ENCODE measurements at places on chromosomes 2 and 18. TPM values are rescaled to one million over a fixed set of nuclear protein-coding genes. Genes with fewer than 3 reads are reported as not detected.

GRCh38 chr2:28300485-28301341 lies 91.9 kb upstream of the FOSL2 start:
- H3K27me3 ChIP-seq: no peaks in the 10 kb centered on the region
- H3K4me3 ChIP-seq: no peak overlapping the region
- no peak overlapping the region for H3K27ac ChIP-seq
- DNase-seq: no peak

DNA sequence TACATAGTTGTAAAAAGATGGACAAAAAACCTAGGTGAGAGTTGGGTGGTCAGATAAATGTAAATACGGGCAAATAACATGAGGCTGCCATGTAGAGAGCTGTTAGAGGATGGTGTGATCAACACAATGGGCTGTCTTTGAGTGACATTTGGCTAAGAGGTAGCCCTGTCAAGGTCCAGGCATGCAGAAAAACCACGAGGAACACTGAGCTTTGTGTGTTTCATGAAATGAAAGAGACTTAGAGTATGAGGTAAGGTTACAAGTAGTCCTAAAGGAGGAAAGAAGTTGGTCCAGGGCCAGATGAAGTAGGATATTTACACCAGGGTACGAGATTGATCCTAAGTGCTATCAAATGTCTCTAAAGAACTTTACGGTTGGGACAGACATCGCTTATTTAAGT lies 160.9 kb downstream of the RDH14 start:
- no peak overlapping the region for H3K27ac ChIP-seq
- no peaks in the 10 kb centered on the region for H3K27me3 ChIP-seq
- H3K4me3 ChIP-seq: no peak overlapping the region
- H3K36me3 ChIP-seq: no peaks in the 10 kb centered on the region
- no peaks in the 10 kb centered on the region for H3K4me1 ChIP-seq

- H3K36me3 ChIP-seq: no peaks in the 10 kb centered on the region
- H3K27me3 ChIP-seq: no peaks in the 10 kb centered on the region
- DNase-seq: no peak
- H3K4me1 ChIP-seq: no peaks in the 10 kb centered on the region
- no peak overlapping the region for H3K4me3 ChIP-seq
These were observed 7.4 kb downstream of the HTRA2 start for GRCh38 chr2:74537140-74537539.

- DNase-seq: no peak
- no peaks in the 10 kb centered on the region for H3K36me3 ChIP-seq
- no peaks in the 10 kb centered on the region for H3K27me3 ChIP-seq
- H3K27ac ChIP-seq: no peak overlapping the region
These were observed 32.3 kb downstream of the STEAP3 start for GRCh38 chr2:119255760-119256581.

DNA sequence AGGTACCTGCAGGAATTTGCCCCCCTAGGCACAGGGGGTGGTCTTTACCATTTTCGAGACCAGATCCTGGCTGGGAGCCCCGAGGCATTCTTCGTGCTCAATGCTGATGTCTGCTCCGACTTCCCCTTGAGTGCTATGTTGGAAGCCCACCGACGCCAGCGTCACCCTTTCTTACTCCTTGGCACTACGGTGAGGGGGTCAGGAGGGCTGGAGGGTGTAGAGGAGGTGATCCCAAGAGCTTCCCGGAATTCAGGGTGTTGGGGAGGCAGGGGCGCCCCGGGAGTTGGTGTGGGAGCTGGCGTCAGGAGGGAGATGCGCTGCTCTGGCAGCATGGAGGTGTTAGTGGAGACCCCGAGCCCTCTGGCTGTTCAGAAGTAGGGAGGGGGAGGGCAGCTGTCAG lies 3.2 kb downstream of the GMPPA start:
- no peak for DNase-seq
- peaks cover 25% of the 10 kb centered on the region for H3K4me1 ChIP-seq
- no peak overlapping the region for H3K27ac ChIP-seq

GRCh38 chr2:25788457-25788856 lies 89.8 kb downstream of the ASXL2 start:
- H3K36me3 ChIP-seq: no peaks in the 10 kb centered on the region
- H3K27ac ChIP-seq: no peak overlapping the region
- DNase-seq: no peak
- H3K4me1 ChIP-seq: no peaks in the 10 kb centered on the region
- H3K4me3 ChIP-seq: no peak overlapping the region
- no peaks in the 10 kb centered on the region for H3K27me3 ChIP-seq

- no peak overlapping the region for H3K27ac ChIP-seq
- no peak for DNase-seq
- no peaks in the 10 kb centered on the region for H3K36me3 ChIP-seq
- H3K4me3 ChIP-seq: no peak overlapping the region
- no peaks in the 10 kb centered on the region for H3K27me3 ChIP-seq
These were observed 604.2 kb downstream of the XIRP2 start for GRCh38 chr2:167492486-167492885.

GRCh38 chr2:169348321-169349024 lies 13.9 kb downstream of the LRP2 start:
- no peaks in the 10 kb centered on the region for H3K27me3 ChIP-seq
- no peaks in the 10 kb centered on the region for H3K4me1 ChIP-seq
- DNase-seq: no peak
- H3K36me3 ChIP-seq: no peaks in the 10 kb centered on the region

DNA sequence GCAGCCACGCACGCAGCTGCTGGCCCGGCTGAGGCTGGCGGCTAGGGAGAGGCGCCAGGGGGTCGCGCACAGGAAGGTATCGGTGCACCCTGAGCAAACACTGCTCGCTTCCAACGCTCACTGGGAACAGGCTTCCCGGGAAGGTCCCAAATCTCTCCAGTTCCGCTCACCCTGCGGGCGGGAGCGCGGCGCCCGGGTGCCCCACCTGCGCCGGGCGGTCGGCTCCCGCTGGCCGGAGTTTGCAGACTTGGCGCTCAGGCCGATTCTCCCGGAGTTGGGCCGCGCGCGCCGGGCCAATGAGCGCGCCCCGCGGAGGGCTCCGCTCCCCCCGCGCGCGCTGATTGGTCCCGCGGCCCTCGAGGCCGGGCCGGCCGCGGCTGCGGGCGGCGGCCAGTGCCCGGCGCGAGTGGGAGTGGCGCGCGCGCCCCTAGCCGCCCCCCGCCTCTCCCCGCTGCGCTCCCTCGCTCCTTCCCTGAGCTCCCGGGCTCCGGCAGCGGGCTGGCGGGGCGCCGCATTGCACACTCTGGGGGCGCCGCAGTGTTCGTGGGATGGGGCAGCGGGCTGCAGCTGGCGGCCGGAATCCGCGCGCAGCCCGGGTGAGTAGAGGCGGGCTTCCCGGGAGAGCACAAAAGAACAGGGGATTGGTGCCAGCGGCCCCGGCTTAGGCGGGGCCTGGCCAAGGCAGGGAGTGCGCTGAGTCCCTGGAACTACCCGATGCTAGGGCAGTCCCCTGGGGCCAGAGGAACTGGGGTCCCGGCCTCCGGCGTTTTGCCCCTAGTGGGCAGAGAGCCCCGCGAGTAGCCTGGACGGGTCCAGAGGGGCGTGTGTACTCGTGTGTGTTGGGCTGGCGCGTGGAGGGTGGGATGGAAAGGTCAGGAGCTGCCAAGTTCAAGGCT lies at the start of gene LYPD6:
Gene LYPD6, plus strand, starts transcription at position 461 of the 896 bp plus-strand sequence. CDS start 107,122 bp downstream, outside the sequence.
- H3K27me3 ChIP-seq: peaks cover 3% of the 10 kb centered on the region
- peak within 1 kb of the TSS; percentile 54 for H3K4me3 ChIP-seq
- peak within 1 kb of the TSS; percentile 36 for H3K27ac ChIP-seq
- peak; percentile 38 for DNase-seq
- H3K4me1 ChIP-seq: peaks cover 7% of the 10 kb centered on the region

DNA sequence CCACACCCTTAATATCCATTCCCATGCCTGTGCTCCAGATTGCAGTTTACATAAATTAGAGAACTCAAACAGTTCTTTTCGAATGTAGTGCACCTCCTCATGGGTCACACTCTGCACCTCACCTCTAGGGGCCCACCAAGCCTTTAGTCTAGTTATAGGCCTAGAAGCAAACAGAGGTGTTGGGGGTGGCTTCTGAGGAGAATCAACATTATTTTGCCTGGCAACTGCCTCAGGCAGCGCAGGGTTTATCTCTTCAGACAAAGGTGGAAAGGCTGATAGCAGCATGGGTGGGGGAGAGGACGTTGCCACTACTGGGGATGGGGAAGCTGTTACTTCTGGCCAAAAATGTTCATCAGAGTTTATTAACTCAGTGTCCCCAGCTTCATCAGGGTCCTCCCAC lies 5.0 kb upstream of the GYPC start:
- H3K4me1 ChIP-seq: peaks cover 9% of the 10 kb centered on the region
- H3K36me3 ChIP-seq: no peaks in the 10 kb centered on the region
- no peaks in the 10 kb centered on the region for H3K27me3 ChIP-seq

GRCh38 chr2:120346026-120346666 lies at the start of gene INHBB:
Gene INHBB (plus strand): TSS chr2:120346136. CDS start chr2:120346189, 53 bp downstream.
- H3K27ac ChIP-seq: no peak within 1 kb of the TSS
- H3K4me1 ChIP-seq: peaks cover 36% of the 10 kb centered on the region
- H3K4me3 ChIP-seq: peak within 1 kb of the TSS; percentile 46
- H3K36me3 ChIP-seq: peaks cover 18% of the 10 kb centered on the region

DNA sequence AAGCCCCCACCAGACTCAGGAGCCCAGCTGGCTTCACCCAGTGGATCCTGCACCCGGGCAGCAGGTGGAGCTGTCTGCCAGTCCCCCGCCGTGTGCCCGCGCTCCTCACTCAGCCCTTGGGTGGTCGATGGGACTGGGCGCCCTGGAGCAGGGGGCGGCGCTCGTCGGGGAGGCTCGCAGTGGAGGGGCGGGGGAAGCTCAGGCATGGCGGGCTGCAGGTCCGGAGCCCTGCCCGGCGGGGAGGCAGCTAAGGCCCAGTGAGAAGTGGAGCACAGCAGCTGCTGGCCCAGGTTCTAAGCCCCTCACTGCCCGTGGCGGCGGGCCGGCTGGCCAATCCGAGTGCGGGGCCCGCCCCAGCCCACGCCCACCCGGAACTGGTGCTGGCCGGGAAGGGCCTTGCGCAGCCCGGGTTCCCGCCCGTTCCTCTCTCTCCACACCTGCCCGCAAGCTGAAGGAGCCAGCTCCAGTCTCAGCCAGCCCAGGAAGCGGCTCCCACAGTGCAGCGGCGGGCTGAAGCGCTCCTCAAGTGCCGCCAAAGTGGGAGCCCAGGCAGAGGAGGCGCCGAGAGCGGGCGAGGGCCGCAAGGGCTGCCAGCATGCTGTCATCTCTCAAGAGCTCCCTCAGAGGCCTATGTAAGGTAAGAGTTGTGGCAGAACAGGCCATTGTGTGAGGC lies 1307.8 kb upstream of the TMEFF2 start:
- H3K27me3 ChIP-seq: no peaks in the 10 kb centered on the region
- no peak overlapping the region for H3K27ac ChIP-seq
- no peak overlapping the region for H3K4me3 ChIP-seq
- DNase-seq: no peak

GRCh38 chr2:51760441-51760840 lies 728.5 kb upstream of the NRXN1 start:
- H3K4me1 ChIP-seq: no peaks in the 10 kb centered on the region
- no peak overlapping the region for H3K27ac ChIP-seq
- no peaks in the 10 kb centered on the region for H3K27me3 ChIP-seq
- no peaks in the 10 kb centered on the region for H3K36me3 ChIP-seq

- H3K36me3 ChIP-seq: no peaks in the 10 kb centered on the region
- DNase-seq: peak; percentile 23
- no peak overlapping the region for H3K4me3 ChIP-seq
- H3K27me3 ChIP-seq: no peaks in the 10 kb centered on the region
- no peak overlapping the region for H3K27ac ChIP-seq
These were observed 917 bp upstream of the PRKAG3 start for GRCh38 chr2:218832520-218832919.

DNA sequence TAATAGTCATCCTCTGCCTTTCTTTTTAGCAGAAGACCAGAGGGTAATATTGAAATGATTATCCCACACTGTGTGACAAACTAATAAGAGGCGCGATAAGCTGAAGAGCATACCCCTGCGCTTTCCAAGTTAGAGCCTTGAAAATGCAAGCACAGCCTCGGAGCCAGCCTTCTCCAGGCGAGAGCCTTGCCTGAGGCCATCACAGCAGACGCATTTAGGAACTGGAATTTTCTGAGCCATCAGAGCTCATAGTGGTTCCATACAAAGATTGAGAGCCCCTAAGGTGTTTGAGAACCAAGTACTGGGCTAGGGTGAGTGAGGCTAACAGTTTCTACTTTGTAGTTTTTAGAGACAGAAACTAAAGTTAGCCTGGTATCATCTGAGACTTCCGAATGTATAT lies 19.9 kb downstream of the PSMG2 start:
- no peaks in the 10 kb centered on the region for H3K27me3 ChIP-seq
- H3K4me3 ChIP-seq: no peak overlapping the region

DNA sequence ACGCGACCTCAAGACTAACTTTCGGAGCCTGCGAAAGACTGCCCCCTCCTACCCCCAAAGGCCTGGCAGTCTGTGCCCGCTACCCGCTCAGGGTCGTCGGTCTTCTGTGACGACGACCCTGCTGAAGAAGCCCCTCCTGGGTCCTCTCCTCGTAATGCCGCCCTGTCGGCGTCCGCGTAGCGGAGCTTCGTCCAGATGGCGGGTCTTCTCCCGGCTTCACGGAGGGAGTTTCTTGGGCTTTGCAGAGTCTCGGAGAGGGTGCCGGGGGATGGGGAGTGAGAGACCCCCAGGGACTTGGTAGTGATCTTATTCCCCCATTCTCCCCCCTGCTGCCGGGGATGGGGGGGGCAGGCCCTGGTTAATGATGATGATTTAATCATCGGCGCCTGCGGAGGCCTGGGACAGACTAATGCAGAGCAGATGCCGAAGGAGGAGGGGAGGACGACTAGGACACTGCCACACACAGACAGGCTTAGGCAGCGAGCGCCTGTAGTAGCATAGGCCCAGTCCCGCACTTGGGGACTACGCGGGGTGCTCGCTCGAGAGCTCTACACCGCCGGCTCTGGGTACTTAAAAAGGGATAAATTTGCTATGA lies 528 bp upstream of the PCGF1 start:
- no peaks in the 10 kb centered on the region for H3K27me3 ChIP-seq
- H3K4me3 ChIP-seq: peak overlapping the region; percentile 72
- H3K27ac ChIP-seq: peak overlapping the region; percentile 96
- no peaks in the 10 kb centered on the region for H3K36me3 ChIP-seq
- peaks cover 22% of the 10 kb centered on the region for H3K4me1 ChIP-seq
- DNase-seq: no peak

DNA sequence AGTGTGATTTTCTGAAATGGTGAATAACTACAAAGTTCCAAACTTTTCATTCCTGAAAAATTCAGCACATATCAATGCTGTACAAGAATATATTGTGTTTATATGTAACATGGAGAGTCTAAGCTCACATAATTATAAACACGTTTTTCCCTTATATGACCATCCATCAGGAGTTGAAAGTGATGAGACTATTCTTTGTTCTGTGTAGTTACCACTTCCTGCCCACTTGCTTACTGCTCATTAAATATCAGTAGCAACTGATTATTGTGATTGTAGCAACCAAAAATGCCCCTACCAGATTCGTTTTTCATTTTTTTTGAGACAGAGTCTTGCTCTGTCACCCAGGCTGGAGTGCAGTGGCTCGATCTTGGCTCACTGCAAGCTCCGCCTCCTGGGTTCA lies 30.8 kb downstream of the OTX1 start:
- no peaks in the 10 kb centered on the region for H3K4me1 ChIP-seq
- no peaks in the 10 kb centered on the region for H3K36me3 ChIP-seq
- no peak overlapping the region for H3K27ac ChIP-seq
- no peaks in the 10 kb centered on the region for H3K27me3 ChIP-seq
- DNase-seq: no peak
- H3K4me3 ChIP-seq: no peak overlapping the region

The DSC3 gene
- total RNA-seq: 6.5 TPM

The APOB gene
- 2.1 TPM for total RNA-seq

The KLHL30 gene
- 2.1 TPM for total RNA-seq

The AMMECR1L gene
- total RNA-seq: 15.1 TPM

The IL1RL2 gene
- total RNA-seq: not detected

The NOTO gene
- not detected for total RNA-seq

The TWIST2 gene
- 140 TPM for total RNA-seq

The CERKL gene
- not detected for total RNA-seq

The CYRIA gene
- total RNA-seq: 5.7 TPM
